Left ventricle myocardium inferior (tissue), 1 donor: ENCODE measurements at places on chromosomes 13 and 19. TPM values are rescaled to one million over a fixed set of nuclear protein-coding genes. Genes with fewer than 3 reads are reported as not detected.
A peak's percentile ranks its signal among the peaks of the same experiment; 100 is the strongest.

Gene CCDC70
- not detected for total RNA-seq

- no peak for DNase-seq
- no peak overlapping the region for H3K4me3 ChIP-seq
- no peak overlapping the region for H3K27ac ChIP-seq
- peaks cover 22% of the 10 kb centered on the region for H3K4me1 ChIP-seq
- H3K36me3 ChIP-seq: no peaks in the 10 kb centered on the region
These were observed 194.1 kb downstream of the USP12 start for GRCh38 chr13:26977541-26977940.

- H3K27ac ChIP-seq: no peak overlapping the region
- H3K27me3 ChIP-seq: no peaks in the 10 kb centered on the region
- no peaks in the 10 kb centered on the region for H3K36me3 ChIP-seq
- H3K4me3 ChIP-seq: no peak overlapping the region
These were observed 42.6 kb downstream of the DZIP1 start for GRCh38 chr13:95601906-95602305.

Gene EBI3
- total RNA-seq: 0.49 TPM

- H3K27me3 ChIP-seq: no peaks in the 10 kb centered on the region
- H3K4me1 ChIP-seq: peaks cover 70% of the 10 kb centered on the region
- DNase-seq: no peak
- peaks cover 62% of the 10 kb centered on the region for H3K36me3 ChIP-seq
- peak overlapping the region; percentile 80 for H3K27ac ChIP-seq
- H3K4me3 ChIP-seq: no peak overlapping the region
These were observed 5.2 kb upstream of the ADPRHL1 start for GRCh38 chr13:113458253-113459065.

- H3K4me1 ChIP-seq: peaks cover 81% of the 10 kb centered on the region
- peak overlapping the region; percentile 66 for H3K27ac ChIP-seq
These were observed 20.3 kb downstream of the LYL1 start for GRCh38 chr19:13082192-13083007.

- peaks cover 7% of the 10 kb centered on the region for H3K36me3 ChIP-seq
- no peaks in the 10 kb centered on the region for H3K27me3 ChIP-seq
- peaks cover 98% of the 10 kb centered on the region for H3K4me1 ChIP-seq
These were observed 73.6 kb downstream of the COL4A1 start for GRCh38 chr13:110233181-110233950.

GRCh38 chr13:90793261-90793820, 554.1 kb upstream of the MIR17HG start:
- no peak overlapping the region for H3K4me3 ChIP-seq
- DNase-seq: no peak
- no peaks in the 10 kb centered on the region for H3K4me1 ChIP-seq
- H3K27ac ChIP-seq: no peak overlapping the region
